GM12891 (cell line): ENCODE measurements at places on chromosomes 7 and 10.

- DNase-seq = no peak
Observed at GRCh38 chr7:99843808-99844207, 16.0 kb downstream of the CYP3A43 start.

GRCh38 chr10:131730771-131731497 is 169.9 kb upstream of the PPP2R2D start:
- no peak for DNase-seq

DNA sequence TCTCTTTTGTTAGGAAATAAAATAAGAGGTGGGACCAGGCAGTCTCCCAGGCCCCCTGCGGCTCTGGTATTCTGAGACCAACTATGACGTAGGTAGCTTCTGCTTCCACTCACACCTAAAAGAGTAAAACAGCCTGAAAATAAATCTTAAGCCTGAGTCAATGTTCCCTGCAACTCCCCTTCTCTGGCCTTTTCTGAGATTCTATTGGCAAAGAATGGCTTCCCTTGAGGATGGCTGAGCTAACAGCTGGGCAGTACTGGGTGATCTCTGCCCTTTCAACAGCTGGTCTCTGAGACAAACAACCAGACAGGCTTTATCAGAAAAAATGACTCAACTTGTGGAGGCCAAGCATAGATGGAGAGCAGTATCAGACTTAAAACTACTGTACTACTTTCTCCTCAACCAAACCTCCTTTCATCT is 58.7 kb downstream of the CREB3L2 start:
- no peak for DNase-seq

- no peak for DNase-seq
Observed at GRCh38 chr10:4546500-4546899, 279.5 kb upstream of the AKR1E2 start.

DNA sequence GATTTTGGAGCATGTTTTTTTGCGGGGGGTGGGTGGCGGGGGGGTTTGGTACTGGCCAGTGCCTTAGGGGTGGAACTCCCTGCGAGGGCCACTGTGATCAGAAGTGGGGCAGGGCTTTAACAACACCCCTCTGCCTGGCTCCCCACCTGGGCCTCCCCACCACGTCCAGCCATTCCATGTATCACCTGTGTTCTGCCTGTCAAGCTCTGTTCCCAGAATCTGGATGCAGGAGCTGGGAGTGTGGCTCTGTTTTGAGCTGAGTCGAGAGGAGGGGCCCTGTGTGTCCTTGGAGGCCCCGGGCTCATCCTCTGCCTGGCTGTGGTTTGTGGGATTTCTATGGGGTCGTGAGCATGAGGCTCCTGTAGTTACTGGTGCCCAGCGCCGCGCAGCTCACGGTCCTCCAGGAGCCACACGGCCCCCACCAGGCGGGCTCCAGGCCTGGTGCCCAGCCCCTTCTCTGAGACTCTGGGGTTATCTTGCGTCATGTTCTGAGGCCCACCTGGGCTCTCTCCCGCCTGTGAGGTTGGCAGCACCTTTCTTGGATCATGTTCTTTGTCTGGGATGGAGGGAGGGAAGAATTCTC is 29.6 kb downstream of the PFKFB3 start:
- no peak for DNase-seq

DNA sequence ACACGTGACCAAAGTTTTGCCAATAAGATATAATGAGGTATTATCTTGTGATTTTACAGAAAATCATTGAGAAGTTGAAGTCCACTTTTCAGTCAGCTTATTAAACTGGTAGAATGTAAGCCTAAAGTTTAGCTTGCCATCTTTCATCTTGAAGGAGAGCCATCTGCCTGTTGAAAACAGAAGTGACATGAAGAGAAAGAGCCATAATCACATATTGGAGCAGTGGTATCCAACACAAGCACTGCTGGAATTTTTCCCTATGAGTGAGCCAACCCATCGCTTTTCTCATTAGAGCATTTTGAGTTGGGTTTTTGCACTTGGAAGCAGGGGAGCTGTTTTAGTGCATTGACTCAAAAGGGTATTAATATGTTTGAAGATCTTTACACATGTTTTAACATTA is 117.6 kb upstream of the FERD3L start:
- DNase-seq = no peak

DNA sequence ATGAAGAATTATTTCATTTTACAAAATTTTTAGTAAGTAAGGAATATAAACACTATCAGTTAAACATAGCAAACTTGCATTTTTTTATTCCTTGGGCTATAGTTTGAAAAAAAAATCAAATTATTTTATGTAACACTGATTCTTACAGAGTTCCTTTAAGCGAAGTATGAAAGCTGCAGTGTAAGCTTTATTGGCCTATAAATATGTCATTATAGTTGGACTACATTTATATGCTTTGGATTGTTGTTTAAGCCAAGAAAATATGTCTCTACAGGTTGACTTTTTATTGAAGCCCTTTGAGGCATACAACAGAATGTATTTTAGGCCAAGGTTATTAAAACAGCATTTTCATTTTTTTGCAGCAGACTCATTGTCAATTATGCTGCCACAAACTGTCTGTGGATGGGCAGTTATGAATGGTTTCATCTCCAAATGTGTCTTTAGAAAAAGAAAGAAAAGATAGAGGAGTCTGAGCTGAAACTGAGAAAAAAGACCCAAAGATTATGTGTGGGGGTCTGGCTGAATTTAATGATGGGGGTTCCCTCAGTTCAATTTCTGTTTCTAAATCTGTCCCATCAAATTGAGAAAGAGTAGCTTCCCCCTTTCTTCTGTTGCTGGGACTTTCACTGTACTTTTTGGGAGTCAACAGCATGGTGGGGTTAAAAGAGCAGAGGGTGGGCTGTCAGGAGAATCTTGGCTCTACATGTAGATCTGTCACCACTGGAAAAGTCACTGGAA is 43.1 kb downstream of the ARID5B start:
- no peak for DNase-seq

DNA sequence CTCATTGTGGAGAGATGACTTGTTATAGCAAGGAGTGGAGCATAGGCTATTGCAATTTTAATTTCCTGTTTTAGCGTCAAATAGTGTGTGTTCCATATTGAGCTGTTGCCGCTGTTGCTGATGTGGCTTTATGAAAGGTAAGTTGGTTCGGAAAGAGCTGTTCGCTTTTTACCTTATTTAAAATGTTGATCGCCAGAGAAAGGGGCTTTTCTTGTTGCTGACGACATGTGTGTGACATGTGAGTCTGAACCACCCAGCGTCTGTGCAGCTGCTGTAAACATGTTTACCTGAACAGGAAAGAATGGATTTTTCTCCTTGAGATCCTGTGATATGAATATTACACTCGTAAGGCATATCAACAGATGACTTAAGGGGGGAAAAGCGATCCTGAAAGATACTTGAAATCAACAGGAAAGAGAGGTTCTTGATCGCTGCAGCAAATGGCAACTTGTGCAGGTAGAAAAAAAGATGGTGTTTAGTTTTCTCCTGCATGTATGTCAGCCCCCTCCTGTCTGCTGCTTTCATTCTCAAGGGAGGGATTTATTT is 2.5 kb downstream of the ZEB1 start:
- DNase-seq = no peak
